A673 (cell line): ENCODE measurements at places on chromosomes 12 and 14. TPM values are rescaled to one million over a fixed set of nuclear protein-coding genes. Genes with fewer than 3 reads are reported as not detected.
A peak's percentile ranks its signal among the peaks of the same experiment; 100 is the strongest.

GRCh38 chr12:9797722-9798619 is 29.3 kb upstream of the KLRF1 start:
- DNase-seq, result peak; percentile 53

- DNase-seq, result no peak
These were observed 40.3 kb upstream of the GCH1 start for GRCh38 chr14:54942913-54943312.

- DNase-seq, result no peak
These were observed 49.7 kb downstream of the IGF1 start for GRCh38 chr12:102430661-102431060.

GRCh38 chr12:23542187-23542586 is 407.3 kb downstream of the SOX5 start:
- no peak for DNase-seq

Gene AKAP6
- total RNA-seq, result 0.73 and 1.7 TPM in 2 replicates

Gene KCNH3
- total RNA-seq, result 4.0 and 4.5 TPM in 2 replicates

GRCh38 chr12:95480230-95480629 is 6.3 kb downstream of the METAP2 start:
- DNase-seq, result no peak

- no peak for DNase-seq
These were observed 824 bp downstream of the DDX55 start for GRCh38 chr12:123602651-123603195.

- no peak for DNase-seq
These were observed 322.1 kb upstream of the ATP2B1 start for GRCh38 chr12:90030726-90031125.

DNA sequence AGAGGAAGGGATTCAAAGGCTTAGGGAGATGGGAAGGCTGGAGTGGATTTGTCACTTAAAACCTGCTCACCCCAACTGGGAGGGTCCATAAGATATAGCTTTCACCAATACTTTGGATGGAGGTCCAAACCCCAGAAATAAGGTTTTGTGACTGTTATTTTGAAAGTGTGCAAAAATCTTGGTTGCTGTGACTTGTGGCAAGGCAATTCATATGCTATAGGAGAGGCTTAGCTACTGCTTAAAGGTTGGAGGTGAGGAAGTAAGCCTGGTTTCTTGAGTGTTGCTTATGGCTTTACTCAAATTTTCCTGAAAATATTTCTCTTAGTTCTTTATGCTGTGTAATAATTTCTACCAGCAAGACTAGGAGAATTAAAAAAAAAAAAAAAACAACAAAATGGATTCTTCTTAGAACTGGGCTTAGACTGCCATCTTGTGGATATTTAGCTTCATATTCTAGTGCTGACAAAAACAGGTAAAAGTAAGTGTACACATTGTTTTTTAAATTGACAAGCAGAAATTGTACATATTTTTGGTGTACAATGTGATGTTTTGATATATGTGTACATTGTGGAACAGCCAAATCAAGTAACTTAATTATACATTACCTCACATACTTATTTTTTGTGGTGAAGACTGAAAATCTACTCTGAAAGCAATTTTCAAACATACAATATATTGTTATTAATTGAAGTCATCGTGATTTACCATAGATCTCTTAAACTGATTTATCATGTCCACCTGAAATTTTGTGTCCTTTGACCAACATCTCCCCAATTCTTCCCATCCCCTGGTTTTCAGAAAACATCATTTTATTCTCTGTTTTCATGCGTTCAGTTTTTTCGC is 23.0 kb downstream of the PDE6H start:
- DNase-seq, result peak; percentile 71

Gene INTS13
- total RNA-seq, result 39.9 and 51.0 TPM in 2 replicates

- DNase-seq, result peak; percentile 12
These were observed 384.8 kb downstream of the BMP4 start for GRCh38 chr14:53571641-53572328.

Gene SYNE3
- 6.3 and 6.4 TPM in 2 replicates for total RNA-seq

Gene FSCB
- total RNA-seq, result not detected in 2 replicates

DNA sequence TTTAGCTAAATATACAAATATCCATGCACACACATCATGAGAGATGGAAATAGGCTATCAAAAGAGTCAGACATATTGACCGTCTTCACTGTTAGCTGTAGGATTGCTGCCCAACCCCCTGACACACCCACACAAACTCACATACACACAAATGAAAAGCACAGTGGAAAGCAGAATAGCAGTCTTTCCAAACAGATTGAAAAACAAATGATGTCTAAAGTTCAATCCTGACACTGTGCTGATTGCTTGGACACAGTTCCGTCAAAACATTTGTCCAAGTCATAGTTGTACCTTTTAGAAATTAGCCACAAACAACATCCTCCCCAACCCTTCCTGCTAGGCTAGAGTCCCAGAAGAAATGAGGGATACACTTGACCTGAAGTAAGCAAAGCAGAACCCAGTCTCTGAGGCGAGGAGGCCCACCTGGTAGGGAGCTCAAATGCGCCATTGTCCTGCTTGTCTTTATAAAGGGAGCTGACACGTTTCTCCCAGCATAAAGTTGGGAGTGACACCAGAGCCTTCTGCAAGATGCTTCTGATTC is at the start of gene PRH2:
Gene PRH2 (plus strand): TSS at position 491 of the 541 bp plus-strand sequence. CDS start 38 bp downstream, at position 529.
- DNase-seq, result no peak

Gene PLEKHH1
- total RNA-seq, result 8.9 and 13.7 TPM in 2 replicates

Gene GYS2
- total RNA-seq, result 0.11 TPM in 1 of 2 replicates, not detected in the other

DNA sequence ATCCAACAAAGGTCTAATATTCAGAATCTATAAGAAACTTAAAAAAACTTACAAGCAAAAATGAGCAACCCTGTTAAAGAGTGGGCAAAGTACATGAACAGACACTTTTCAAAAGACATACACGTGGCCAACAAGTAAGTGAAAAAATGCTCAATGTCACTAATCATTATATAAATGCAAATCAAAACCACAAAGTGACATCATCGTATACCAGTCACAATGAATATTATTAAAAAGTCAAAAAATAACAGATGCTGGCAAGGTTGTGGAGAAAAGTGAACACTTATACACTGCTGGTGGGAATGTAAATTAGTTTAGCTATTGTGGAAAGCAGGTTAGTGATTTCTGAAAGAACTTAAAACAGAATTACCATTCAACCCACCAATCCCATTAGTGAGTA is 199.1 kb downstream of the SNAPC1 start:
- DNase-seq, result no peak

GRCh38 chr12:10392394-10392930 is 2.6 kb upstream of the KLRK1 start:
- DNase-seq, result peak; percentile 58

GRCh38 chr14:60734465-60735242 is at the start of gene MNAT1:
TSS of gene MNAT1 (plus strand) at chr14:60734761. CDS start at chr14:60734863, 102 bp downstream.
- DNase-seq, result peak; percentile 91

Gene REM2
- 0.15 TPM in 1 of 2 replicates, not detected in the other for total RNA-seq

DNA sequence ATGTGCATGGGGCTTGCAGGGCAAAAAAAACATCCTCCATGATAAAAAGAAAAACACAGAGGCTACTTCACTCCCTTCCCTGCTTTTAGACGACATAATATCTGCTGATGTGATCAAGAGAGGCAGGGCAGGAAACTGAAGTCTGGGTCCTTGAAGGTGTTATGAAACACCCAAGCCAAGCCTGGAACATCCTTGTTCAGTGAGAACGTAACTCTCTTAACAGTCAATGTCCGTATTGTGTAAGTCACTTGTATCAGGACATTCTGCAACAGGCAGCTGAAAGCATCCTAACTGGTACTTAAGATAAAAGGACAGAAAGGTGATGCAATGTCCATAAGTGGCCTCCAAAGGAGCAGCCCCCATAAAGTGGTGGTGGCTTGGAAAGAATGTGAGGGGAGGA is 20.0 kb downstream of the KCNK10 start:
- DNase-seq, result no peak

DNA sequence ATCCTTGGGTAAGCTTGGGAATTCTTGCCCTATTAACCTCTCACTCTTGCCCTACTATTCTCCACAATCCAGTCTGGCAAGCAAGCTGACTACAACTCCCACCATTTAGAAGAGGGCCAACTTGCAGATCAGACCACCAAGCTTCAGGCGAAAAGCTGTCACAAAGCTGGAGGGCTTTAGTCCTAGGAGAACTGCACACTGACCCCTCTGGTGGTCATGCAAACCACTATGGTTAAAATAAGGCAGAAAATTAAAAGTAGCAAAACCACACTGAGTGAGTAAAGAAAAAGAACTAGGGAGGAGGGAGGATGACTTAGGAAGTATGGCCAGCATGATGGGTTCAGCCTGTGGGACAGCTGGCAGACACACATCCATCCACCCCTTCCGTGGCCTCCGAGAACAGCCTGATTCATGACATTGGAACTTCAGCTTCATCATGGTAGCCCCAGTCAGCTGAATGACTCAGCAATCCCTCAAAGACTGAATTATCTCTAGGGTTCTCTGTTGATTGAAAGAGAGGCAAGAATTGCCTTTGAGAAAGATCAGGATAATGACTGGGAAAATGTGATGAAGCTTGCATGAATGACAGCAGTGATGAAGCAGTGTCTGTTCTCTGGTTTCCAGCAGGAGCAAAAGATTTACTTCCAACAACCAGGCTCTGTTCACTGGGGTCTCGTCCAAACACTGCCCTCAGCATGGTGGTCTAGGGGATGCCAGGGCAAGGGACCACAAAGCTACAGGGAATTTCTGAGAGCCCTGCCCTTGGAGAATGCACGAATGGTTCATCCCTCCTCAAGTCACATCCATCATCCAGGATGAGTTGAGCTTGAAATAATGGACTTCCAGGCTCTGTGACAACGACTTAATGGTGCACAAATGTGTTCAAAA is 24.4 kb downstream of the PITPNM2 start:
- DNase-seq, result peak; percentile 67

Gene ARMH4
- 7.8 and 14.2 TPM in 2 replicates for total RNA-seq

DNA sequence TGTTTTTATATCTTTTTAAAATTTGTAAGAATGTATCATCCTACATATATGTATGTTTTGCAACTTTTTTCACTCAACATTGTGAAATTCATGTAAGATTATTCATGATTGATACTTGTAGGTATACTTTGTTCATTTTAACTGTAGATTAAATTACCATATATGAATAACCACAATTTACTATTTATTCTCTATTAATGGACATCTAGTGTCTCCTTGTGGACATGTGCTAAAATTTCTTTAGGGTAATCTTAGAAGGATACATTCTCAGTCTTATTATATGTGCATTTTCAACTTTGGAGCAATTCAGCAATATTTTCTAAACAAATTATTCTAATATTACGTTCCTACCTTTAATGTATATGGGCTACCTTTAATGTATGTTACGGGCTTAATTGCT is 192.4 kb downstream of the FUT8 start:
- DNase-seq, result no peak

Gene MRPL52
- 169 and 187 TPM in 2 replicates for total RNA-seq

Gene MYO1A
- 1.1 and 1.2 TPM in 2 replicates for total RNA-seq

- DNase-seq, result no peak
These were observed 341.3 kb downstream of the SLC16A7 start for GRCh38 chr12:59937148-59937547.

- DNase-seq, result no peak
These were observed 140.5 kb downstream of the OTOGL start for GRCh38 chr12:80239867-80240266.

Gene PROX2
- not detected in 2 replicates for total RNA-seq

Gene ITGB7
- 0.43 TPM in 1 of 2 replicates, not detected in the other for total RNA-seq

Gene GLIPR1L1
- total RNA-seq, result not detected in 2 replicates

- DNase-seq, result no peak
These were observed 57.8 kb upstream of the BCL11B start for GRCh38 chr14:99329711-99330315.

- DNase-seq, result peak; percentile 91
These were observed 281.1 kb upstream of the AMIGO2 start for GRCh38 chr12:47360771-47361388.

GRCh38 chr12:55933799-55934742 is 3.1 kb downstream of the DGKA start:
- DNase-seq, result peak; percentile 50

DNA sequence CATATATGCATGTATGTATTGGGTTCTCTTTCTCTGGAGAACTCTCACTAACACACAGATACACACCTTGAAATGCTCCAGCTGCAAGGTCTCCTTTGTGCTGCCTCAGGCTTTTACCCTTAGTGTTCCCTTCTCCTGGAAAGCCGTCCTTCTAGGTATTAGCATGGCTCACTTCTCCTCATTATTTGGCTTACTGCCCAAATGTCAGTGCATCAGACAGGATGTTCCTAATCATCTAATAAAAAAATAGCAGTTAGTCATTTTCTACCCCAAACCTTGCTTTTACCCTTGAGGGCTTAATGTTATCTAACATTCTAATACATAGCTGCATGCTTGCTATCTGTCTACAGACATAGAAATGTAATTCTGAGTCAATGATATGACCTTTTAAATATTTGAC is 109.0 kb upstream of the SLC16A7 start:
- DNase-seq, result peak; percentile 2

DNA sequence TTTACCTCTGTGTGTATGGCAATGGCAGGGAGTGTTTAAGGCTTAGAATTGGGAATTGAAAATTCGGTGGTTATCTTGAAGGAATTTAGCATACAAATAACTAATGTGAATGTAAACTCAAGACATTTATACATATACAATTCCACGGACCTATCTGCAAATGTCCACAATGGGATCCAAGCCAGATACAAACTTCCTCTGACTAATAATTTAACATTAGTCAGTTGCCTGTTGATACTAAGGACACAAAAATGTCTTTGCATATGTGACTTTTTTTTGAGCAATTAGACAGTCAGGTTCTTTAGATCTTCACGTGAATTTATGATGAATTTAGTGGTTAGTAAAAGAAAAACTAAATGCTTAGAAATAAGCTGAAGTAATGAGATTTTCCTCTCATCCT is 40.5 kb downstream of the ESR2 start:
- DNase-seq, result no peak

Gene KRT6C
- not detected in 2 replicates for total RNA-seq

GRCh38 chr14:68679746-68680467 is 113.0 kb downstream of the ZFP36L1 start:
- no peak for DNase-seq

GRCh38 chr12:75275702-75276101 is 54.4 kb downstream of the CAPS2 start:
- DNase-seq, result no peak

DNA sequence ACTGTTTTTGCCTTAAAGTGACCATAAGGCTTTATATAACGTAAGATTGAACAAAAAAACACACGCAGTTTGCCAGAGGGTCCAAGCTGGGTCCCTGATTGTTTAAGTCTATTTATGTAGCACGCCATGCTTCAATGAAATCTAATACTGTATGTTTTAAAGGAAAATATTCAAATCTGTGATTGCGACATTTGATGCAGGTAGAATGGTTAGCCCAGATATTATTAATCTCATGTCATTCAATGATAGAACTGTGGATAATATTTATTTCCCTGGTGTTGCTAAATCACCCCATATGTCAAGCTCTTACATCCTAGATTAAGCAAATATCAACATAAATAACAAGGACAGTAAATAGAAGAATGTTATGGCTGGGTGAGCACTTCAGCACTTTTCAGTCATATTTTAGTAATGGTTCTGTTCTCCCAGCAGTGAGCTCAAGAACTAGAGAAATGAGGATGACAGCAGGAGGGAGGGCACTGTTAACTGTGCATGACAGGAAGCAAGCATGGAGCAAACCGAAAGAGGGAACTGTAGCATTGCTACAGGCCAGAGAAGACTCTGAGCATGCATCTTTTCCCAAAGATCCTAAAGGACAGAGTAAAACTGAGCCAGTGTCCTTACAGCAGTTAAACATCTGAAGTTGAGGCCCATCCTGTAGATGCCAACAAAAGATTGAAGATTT is 465.7 kb upstream of the MGAT4C start:
- peak; percentile 2 for DNase-seq

Gene CLEC2D
- 1.6 and 2.2 TPM in 2 replicates for total RNA-seq

GRCh38 chr12:17866802-17867201 is 223.2 kb downstream of the RERGL start:
- no peak for DNase-seq

Gene TEX52
- total RNA-seq, result 0.44 TPM in 1 of 2 replicates, not detected in the other
